ENCODE measurements at places on chromosomes 1 and 21.

- no peak for DNase-seq
Observed at GRCh38 chr1:25755475-25756125, 44.4 kb upstream of the SELENON start.

- DNase-seq, result no peak
Observed at GRCh38 chr1:30687886-30688285, 35.5 kb downstream of the MATN1 start.

DNA sequence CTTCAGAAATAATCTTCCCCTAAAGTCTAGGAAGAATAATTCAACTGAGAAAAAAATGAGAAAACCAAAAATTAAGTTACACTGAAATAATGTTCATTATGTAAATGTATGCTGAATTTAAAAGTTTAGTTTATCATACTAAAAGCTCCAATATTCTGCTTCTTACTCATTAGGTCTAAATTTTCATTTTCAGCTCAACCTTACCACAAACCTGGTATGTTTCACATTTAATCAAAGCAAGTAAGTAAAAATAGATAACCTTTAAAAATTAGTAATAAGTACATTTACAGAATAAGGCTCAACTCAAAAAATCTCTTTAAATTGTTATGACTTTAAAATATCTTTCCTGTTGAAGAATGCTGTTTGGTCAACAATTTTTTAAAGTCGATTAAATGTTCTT lies 15.0 kb downstream of the BTG3 start:
- DNase-seq, result no peak

DNA sequence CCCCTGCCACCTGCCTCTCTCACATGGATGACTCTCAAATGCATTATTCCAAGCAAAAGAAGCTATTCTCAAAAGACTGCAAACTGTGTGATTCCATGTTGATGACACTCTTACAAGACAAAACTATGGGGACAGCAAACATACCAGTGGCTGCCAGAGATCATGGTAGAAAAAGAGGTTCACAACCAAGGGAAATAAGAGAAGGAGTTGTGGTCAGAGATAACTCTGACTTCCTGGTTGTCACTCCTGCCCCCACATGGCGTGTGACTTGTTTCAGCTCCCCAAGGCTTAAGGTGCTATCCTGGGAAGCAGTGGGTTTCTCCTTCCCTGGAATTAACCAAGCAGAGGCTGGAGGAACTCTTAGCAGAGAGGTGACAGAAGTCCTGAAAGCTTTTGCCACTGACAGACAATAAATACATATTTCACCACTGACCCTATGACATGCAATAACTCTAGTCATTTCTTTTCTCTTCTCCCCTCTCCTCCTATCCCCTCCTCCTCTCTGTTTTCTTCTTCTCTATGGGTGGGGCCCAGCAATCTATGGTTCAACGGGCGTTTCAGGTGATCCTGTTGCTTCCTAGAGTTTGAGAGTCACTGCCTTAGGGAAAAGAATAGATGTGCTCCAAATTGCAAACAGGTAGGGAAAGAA lies 185.1 kb downstream of the FCRL5 start:
- no peak for DNase-seq

GRCh38 chr1:245748240-245748639 lies 593.5 kb downstream of the KIF26B start:
- no peak for DNase-seq

DNA sequence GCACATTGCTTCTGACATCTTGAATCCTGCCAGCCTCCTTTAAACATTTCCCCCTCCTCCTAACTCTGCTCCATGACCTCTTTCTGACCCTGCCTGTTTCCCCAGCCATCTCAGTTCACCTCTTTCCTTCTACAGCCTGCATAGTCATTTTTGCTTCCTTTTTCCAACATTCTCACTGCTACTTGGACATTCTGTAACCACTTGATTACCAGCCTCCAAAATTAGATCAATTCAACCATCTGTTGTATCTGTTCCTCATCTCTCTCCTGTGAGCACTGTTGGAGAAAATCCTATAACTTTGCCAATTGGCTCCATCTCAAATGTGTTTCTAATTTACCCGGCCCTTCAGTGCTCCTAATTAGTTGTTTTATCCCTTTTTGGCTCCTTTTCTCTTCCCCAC lies 27.5 kb upstream of the GPR88 start:
- peak; percentile 40 for DNase-seq

GRCh38 chr21:35511696-35512162 lies 462.6 kb upstream of the RUNX1 start:
- no peak for DNase-seq

GRCh38 chr1:63323865-63324778 lies 1.8 kb downstream of the FOXD3 start:
- peak; percentile 3 for DNase-seq
